ENCODE measurements at places on chromosomes 11 and 22.

DNA sequence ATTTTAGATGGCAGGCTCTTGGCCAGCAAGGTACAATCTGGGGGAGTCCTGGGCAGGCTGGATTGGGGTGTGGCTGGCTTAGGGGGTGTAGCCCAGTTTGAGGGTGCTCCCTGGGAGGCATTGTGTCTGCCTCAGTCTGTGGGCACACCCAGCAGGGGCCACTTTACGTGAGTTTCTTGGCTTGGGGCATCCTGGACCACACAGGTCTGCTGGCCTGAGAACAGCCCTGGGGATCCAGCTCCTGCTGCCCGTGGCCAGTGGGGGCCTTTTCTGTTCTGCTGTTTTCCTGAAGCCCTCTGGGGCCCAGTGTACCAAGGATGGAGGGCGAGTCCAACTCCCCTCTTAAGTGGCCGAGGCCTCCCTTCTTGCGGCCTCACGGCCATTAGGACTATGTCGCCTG is 71.9 kb downstream of the MPPED1 start:
- DNase-seq = no peak

GRCh38 chr22:33919391-33920196 is 682 bp downstream of the LARGE1 start:
- DNase-seq = peak; percentile 28

DNA sequence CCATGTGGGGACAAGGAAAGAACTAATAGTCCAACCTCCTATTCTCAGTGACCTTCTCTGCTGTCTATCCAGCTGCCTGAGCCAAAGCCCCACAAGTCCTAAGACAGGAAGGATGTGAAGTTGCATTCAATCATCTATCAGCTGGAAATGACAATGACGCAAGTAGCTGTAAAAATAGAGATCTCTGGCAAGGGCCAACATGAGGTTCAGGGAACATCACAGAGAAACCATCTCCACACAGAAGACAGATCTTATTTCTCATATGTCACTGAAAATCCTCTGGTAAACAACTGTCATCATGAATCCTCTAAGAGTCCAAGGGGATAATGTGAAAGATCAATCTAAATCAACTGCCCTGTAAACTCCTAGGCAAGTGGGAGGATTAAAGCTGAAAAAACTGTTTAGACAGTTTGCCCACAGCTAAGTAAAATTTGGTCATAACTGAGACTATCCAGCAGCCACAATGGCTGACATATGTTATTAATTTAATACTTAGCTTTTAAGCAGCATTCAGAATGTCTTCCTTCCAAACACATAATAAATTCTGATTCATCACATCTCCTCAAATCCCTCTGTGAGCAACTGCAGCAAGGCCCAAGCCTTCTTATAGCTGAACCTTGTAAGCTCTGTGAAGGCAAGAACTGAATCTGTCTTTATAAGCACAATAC is 52.1 kb downstream of the ALG9 start:
- DNase-seq = peak; percentile 73

DNA sequence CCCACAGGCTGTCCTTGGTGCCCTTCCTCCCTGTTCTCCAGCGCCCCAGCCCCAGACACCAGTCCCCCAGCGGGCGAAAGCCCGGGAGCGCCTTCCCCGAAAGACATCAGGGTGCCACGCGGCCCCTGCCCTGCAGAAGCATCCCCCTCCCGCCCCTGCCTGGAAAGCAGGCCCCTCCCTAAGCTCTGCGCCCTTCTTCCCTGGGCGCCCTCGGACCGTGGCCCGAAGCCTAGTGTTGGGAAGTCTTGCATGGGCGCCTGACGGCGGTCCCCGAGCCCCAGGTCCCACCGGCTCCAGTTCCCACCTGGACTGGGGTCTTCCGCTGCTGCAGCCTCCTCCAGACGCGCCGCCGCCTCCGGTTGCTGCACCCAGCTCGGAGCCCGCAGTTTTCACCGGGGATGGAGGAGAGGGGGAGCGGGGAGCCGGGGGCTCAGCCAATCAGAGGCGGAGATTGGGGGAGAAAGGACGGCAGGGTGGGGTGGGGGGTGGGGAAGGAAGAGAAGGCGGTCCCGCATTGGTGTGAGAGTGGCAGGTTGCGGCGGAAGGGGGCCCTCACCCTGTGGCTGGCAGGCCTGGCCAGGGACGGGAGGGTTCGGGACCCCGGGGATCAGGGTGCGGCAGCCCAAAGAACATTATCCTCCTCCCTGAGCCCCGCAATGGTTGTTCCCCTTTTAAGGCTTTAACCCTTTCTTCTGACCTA is at the start of gene THY1:
THY1 (minus strand) TSS at position 364 of the 700 bp plus-strand sequence. CDS start 2,267 bp downstream, outside the sequence.
- peak; percentile 67 for DNase-seq

DNA sequence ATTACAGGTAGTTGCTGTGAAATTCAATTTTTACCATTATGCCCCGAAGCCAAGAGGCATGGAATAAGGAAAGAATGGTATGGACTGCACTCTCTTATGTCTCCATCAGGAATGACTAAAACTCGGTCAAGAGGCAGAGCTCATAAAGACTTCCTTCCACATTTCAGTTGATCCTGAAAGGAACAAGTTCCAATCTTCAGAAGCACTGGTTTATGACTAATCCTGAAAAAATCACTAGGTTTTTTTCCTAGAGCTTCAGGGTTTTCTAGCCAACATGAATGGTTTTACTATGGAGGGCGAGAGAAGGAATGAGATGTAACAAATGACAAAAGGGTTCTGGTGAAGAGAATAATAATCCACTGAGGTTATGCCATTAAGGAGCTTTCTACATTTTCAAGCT is 832.2 kb downstream of the NTM start:
- peak; percentile 78 for DNase-seq

DNA sequence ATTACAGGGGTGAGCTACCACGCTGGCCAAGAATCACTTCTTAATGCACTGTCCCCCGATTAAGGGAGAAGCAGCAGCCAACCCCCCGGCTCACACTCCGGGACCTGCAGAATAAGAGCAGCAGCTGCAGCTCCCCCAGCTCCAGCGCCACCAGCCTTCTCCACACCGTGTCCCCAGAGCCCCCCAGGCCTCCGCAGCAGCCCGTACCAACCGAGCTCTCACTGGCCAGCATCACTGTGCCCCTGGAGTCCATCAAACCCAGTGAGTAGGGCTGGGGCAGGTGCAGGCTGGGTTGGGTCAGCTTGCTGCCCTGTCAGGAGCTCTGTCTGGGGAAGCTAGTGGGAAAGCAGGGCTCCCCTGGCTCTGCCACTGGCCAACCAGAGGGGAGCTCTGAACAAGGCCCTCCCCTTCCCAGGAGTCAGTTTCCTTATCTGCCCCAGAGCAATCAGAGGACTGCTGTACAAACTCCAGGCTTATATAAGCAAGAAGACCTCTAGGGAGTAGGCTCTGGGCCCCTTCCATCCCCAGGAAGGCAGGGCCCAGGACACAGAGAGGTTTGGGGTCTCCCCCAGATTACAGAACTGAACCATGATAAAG is 8.5 kb upstream of the SH3BP1 start:
- DNase-seq = no peak

GRCh38 chr11:118364956-118365615 is 5.7 kb downstream of the UBE4A start:
- DNase-seq = no peak

DNA sequence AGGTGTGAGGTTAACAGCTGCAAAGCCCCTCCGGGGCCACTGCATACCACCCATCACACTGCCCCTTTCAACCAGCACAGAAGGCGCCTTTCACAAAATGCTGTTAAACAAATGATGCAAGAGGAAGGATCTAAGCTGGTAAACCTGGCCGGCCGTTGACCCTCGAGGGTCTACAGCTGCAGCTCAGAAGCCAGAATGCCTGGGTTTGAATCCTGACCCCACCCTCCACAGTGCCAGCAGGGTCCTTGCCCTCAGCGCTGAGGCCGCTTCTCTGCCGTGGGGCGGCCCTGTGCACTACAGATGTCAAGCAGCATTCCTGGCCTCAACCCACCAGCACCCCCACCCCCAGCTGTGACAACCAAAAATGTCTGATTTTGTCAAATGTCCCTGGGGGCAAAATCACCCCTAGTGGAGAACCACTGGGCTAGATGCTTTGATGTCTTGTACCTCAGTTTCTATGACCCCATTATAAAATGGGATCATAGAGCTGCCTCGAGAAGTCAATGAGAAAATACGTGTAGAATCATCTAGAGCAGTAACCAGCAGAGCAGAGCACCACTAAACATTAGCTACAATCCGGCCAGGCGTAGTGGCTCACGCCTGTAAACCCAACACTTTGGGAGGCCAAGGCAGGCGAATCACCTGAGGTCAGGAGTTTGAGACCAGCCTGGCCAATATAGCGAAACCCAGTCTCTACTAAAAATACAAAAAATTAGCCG is 77.9 kb downstream of the CELSR1 start:
- no peak for DNase-seq

Measured in fibroblast of lung (primary cell).